ENCODE measurements at places on chromosomes 5 and 9.

DNA sequence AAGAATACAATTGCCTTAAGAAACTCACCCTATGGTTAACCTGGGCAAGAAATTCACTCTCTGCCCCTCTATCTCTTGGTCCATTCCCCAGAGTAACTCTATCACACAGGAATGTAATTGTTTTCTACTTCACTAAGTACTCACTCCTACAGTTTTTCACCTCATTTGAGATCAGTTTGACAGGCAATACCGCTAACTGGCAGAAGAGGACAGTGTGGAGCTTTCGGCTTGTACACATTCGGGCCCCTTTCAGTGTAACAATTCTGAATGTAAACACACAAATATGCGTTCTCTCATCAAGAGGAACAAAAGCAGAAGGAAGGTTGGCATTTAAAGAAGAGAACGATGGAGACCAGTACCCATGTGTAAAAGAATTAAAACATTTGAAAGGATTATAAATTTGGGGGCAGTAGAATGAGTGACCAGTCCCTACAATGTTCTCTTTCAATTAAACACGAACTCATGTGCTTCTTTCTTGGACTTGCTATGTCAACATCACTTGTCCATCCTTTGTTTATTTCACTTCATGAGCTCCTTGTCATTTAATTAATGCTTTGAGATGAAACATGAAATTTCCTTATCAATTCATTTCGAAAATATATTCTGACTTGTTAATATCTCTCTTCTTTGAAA is 188.5 kb upstream of the GRAMD2B start:
- DNase-seq, result no peak

DNA sequence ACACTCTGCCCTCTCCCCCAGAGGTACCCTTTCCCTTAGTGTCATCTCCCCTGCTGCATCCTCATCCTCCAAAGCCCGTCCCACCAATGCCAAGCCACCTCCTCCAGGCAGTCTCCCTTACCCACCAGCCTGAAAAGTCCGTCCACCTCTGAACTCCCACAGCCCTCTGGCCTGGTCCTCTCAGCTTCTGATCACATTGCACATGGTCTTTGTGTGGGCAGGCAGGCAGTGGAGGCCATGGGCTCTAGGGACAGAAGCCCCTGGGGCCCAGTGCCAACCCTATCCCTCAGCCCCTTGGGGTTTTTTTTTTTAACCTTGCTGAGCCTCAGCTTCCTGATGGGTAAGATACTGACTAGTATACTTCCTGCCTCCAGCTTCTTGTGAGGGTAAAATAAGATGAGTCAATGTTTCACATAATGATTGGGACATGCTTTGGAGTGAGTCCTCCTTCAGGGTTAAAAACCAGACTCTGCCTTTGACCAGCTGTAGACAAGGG is 19.4 kb downstream of the CSF1R start:
- no peak for DNase-seq

- DNase-seq, result peak; percentile 33
Measured at GRCh38 chr5:14581891-14582796, 552 bp downstream of the OTULINL start.

DNA sequence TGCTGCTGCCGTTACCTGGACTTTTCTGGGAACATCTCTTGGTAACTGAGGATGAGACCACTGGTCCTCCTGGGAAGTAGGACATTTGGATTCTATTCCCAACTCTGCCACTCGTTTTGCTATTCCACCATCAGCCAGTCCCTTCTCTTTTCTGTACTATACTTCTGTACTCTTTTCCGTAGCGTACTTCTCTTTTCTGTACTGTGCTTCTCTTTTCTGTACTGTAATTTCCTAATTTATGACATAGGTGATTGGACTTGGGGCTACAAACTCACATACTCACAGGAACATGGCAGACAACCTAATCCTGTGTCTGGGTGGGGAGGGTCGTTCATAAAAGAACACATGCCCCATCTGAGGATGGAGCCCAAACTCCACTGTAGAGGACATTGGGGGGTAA is 335.3 kb upstream of the PANK3 start:
- DNase-seq, result no peak

DNA sequence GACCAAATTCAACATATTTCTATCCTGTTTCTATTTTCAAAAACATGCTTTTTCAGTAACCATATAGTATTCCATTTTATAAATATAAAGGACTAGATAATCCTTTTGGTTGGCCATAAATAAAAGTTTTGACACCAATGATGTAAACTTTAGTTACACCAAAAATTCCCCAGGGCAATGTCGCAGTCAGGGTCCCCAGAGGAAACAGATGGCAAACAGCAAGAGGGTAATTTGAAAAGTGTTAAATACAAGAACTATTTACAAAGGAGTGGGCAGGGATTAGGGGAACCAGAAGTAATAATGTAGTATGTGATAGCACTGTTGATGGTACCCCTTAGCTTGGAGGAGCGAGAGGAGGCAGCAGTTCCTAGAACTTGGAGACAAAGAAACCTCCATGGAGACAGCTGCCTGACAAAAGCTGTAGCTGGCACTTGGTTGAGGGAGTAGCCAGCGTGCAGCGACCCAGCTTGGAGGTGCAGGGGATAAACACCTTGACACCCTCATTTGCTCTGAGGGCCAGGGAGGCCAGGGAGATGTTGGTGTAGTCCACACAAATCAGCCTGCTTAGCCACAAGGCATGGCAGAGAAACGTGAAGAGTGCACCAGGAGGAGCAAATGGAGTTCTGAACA is 18.3 kb upstream of the MSANTD3 start:
- no peak for DNase-seq

DNA sequence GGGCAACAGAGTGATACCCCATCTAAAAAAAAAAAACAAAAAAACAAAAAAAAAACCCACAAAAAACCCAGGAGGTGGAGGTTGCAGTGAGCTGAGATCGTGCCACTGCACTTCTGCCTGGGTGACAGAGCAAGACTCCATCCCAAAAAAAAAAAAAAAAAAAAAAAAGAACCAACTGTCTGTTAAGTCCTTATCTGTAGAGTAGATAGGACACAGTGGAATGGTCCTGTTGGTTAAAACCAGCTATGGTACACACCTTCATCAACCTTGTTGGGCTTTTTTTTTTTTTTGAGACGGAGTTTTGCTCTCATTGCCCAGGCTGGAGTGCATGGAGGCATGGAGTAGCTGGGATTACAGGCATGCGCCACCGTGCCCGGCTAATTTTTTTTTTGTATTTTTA is 12.2 kb downstream of the SLC25A25 start:
- DNase-seq, result no peak

DNA sequence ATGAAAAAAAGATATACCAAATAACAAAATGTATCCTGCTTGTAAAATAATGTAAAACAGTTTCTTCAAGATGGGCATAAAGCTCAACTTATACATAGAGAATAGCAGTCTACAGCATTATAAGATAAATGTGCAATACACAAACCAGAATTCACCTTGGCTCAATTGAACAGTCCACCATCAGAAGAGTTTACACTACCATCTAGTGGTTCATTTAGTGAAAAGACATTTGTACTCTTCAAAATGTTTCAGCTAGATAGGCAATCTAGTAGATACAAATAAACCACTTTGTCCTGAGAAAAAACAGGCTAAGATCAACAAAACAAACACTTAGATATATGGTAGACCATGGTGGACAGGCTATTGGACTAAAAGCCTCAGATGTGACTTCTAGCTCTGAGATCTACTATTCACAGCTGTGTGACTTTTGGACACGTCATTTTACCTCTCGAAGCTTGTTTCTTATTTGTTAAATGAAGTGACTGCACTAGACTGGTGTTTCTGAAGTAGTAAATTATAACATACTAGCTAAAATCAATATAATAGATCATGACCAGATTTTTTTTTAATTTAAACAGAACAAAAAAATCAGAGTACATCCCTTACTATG is 22.1 kb upstream of the TPD52L3 start:
- no peak for DNase-seq

Measured in GM12892 (cell line).